Astrocyte (in vitro differentiated cells and primary cell): ENCODE measurements at places on chromosomes 13 and 19. TPM values are rescaled to one million over a fixed set of nuclear protein-coding genes. Genes with fewer than 3 reads are reported as not detected.

- H3K36me3 ChIP-seq: no peaks in the 10 kb centered on the region
- no peak overlapping the region for H3K27ac ChIP-seq
- no peak overlapping the region for H3K4me3 ChIP-seq
- no peaks in the 10 kb centered on the region for H3K4me1 ChIP-seq
Measured at GRCh38 chr19:55319785-55320184, 5.4 kb downstream of the TMEM150B start.

DNA sequence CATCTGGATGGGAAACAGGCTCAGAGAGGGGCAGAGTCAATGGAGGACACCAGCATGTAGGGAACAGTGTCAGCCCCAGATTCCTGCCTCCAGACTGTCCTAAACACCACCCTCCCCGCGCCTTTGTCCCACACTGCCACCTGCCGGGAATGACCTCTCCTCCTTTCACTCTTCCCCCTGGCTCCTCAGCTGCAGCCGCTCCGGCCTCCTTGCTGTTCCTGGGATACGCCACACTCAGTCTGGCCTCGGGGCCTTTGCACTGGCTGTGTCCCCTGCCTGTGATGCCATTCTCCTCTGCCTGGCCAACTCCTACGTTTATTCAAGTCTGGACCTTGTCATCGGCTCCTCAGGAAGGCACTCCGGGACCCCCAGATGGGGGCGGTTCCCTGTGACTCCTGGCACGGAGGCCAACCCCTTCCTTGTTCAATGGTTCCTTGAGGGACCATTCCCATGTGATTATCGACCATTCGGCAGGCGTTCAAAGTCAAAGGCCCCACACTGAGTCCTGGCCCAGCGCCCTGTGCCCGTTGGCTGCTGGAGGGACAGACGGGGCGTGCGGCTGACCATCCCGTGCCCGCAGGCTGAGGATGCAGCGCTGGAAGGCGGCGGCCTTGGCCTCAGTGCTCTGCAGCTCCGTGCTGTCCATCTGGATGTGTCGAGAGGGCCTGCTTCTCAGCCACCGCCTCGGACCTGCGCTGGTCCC, 15.8 kb downstream of the FUT6 start:
- no peaks in the 10 kb centered on the region for H3K36me3 ChIP-seq
- H3K27me3 ChIP-seq: no peaks in the 10 kb centered on the region
- peaks cover 6% of the 10 kb centered on the region for H3K4me1 ChIP-seq

DNA sequence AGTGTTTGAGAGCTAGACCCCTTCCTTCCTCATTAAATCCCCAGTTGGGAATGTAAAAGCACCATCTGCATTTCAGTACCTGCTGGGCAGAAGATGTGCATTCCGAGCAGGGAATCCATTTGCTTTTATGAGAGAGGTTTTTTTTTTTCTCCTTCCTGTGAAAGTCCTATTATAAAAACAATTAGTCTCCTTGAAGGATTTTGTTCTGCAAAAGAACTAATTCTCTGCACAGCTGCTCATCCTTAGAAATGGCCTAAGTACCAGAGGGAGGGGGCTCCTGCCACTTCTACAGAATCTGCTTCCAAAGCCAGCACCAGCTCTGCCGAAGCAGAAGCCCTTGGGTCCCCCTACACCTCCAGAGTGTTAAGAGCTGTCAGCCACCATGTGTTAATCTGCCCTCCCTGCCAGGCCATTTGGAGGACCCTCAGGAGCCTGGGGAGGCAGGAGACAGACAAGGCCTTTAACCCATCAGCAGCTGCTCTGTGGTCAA, 36.4 kb upstream of the SERPINE3 start:
- H3K36me3 ChIP-seq: no peaks in the 10 kb centered on the region
- DNase-seq: no peak
- peaks cover 5% of the 10 kb centered on the region for H3K27me3 ChIP-seq

GRCh38 chr19:1402411-1403070, 1.2 kb upstream of the GAMT start:
- no peak overlapping the region for H3K27ac ChIP-seq
- DNase-seq: no peak
- no peak overlapping the region for H3K4me3 ChIP-seq
- H3K36me3 ChIP-seq: no peaks in the 10 kb centered on the region

DNA sequence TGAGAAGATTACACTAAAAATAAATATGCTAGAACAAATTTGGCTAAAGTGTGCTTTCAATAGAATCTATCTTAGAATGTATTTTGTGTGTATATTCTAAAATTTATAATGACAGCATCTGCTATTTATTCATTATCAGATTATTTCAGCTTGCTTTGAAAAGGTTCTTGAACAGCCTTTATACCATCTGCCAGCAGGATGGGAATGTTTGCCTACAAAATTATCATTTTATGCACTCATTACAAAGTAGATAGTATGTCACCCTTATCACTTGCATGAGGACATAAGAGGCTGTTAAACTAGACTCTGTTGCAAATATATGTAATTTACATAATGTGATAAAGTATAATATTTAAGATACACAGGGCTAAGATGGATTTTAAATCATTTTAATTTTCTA, 1286.9 kb upstream of the PCDH20 start:
- no peaks in the 10 kb centered on the region for H3K36me3 ChIP-seq
- H3K4me1 ChIP-seq: no peaks in the 10 kb centered on the region
- H3K27me3 ChIP-seq: no peaks in the 10 kb centered on the region
- DNase-seq: no peak

DNA sequence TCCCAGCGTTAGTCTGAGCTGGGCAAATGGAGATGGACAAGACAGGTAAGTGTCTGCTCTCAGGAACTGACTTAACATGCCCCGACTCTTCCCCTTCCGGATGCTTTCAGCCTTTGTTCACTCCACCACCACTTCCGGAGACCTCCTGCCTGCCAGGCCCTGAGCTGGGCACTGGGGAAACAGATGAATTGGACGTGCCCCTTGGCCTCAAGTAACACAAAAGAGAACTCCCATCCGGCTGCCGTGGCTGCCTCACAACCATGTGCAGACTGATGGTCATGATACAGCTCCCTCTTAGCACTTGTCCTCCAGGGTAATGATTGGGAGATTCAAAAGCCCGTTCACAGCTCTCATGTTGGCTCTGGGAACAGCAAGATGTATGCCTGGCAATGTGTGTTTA, 6.9 kb downstream of the ZNF784 start:
- H3K27ac ChIP-seq: no peak overlapping the region
- no peaks in the 10 kb centered on the region for H3K36me3 ChIP-seq
- no peak overlapping the region for H3K4me3 ChIP-seq
- no peaks in the 10 kb centered on the region for H3K27me3 ChIP-seq
- H3K4me1 ChIP-seq: no peaks in the 10 kb centered on the region

DNA sequence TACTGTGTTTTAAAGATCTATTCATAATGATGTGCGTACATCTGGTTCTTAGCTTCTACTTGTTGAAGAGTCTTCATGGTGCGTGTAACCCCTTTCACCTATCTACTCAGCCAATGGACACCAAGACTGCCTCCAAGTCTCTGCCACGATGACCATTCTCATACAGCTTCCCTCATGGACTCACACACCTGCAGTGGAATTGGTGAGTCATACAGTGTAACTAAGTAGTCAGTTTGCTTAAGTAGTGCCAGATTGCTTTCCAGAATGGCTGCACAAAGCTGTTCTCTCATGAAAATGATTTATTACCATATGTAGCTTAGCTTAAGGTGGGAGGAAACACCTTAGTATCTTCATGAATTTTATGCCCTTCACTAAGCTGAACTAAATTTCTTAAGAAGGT, 112.3 kb downstream of the AKAP11 start:
- no peaks in the 10 kb centered on the region for H3K36me3 ChIP-seq
- no peaks in the 10 kb centered on the region for H3K27me3 ChIP-seq
- H3K4me1 ChIP-seq: no peaks in the 10 kb centered on the region
- H3K4me3 ChIP-seq: no peak overlapping the region
- peak; percentile 16 for DNase-seq

GRCh38 chr19:41409288-41409687, 11.7 kb downstream of the BCKDHA start:
- DNase-seq: peak; percentile 48
- no peaks in the 10 kb centered on the region for H3K4me1 ChIP-seq

TDRD12 gene
- total RNA-seq: not detected in 2 replicates

FGF21 gene
- total RNA-seq: not detected in 2 replicates
